NCI-H526 treated with DMSO at 0.1 percent for 48 hours (cell line): ENCODE measurements at places on chromosomes 4 and X.
A peak's percentile ranks its signal among the peaks of the same experiment; 100 is the strongest.

DNA sequence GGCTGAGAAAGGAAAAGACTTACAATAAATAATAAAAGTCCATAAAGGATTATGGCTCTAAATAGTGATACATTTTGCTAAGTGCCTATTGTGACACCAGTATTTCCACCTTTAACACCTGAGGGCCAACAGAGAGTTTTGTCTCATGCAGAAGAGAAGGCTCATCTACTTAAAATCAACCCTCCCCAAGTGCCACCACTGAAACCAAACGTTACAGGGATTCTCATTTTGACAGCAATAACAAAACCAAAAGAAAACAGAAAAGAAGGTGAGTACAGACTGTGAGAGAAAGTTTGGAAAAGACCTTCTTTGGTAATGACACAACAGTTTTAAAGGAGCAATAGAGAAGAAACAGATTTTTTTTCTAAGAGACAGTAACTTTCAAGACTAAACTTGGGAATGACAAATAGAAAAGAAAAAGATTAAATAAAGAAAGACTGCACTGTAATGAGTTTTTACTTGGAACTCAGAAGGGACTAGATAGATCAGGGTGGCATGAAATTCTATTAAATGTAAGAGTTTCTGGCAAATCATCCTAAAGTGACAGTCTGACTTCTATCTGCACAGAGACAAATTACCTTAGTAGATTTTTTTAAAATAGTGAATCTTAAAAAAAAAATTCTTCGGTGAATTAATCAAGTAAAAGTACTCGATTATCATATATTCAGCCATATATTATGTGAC is 109.7 kb downstream of the ZNF827 start:
- DNase-seq: no peak

DNA sequence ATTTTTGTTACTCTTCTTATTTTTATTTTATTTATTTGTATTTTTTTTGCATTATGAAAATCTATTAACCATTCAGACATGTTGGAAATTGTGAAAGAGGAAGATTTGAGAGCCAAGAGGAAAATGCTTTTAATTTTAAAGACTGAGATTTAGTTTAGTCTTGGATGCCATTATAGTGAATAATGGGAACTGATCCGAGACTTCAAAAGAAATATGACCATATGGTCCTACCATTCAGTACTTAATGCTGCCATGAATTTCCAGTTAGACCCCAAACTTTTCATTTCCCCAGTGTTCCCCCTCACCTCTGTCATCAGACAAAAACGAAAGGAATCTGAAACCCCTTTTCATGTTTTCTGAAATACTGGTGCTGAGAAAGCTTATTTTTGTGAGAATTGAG is 95.5 kb downstream of the TENM3 start:
- DNase-seq: no peak

GRCh38 chr4:169404960-169405359 is 134.2 kb upstream of the SH3RF1 start:
- DNase-seq: no peak

GRCh38 chrX:40383969-40384368 is 196.8 kb upstream of the ATP6AP2 start:
- no peak for DNase-seq

- DNase-seq: no peak
Observed at GRCh38 chr4:124694946-124695598, 17.5 kb downstream of the ANKRD50 start.

DNA sequence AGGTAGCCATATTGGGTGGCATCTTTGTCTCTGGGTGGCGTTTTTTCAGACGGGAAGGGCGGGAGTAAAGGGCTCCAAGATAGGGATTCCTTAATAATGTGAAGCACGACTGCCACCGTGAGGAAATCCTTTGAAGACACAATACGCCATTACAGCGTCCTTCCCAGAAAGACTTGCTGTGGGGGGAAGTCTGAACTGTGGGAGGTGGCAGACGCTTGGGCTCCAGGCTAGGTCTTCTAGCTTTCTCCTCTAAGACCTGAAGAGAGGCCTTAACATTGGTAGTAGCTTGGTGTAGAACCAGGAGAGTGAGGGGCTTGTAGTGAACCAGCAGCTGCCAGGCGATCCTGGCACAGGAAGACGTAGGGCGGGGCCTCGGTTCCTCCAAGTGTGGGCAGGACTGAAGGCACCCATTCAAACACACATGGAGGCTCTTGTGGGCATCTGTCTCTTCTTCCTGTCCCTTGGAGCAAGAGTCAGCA is 197.3 kb downstream of the OR13H1 start:
- DNase-seq: no peak

- DNase-seq: no peak
Observed at GRCh38 chr4:81197864-81198524, 17.0 kb downstream of the PRKG2 start.

GRCh38 chrX:47180346-47180745 is 13.3 kb upstream of the UBA1 start:
- DNase-seq: no peak

DNA sequence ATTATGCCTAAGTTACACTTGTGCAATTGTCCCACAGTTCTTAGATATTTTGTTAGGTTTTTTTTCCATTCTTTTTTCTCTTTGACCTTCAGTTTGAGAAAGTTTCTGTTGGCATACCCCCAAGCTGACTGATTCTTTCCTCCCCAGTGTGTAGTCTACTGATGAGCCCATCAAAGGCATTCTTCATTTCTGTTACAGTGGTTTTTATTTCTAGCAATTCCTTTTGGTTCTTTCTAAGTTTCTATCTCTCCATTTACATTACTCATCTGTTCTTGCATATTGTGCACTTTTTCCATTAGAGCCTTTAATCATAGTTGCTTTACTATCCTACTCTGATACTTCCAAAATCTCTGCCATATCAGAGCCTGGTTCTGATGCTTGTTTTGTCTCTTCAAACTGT is 31.9 kb downstream of the CASP6 start:
- DNase-seq: no peak

DNA sequence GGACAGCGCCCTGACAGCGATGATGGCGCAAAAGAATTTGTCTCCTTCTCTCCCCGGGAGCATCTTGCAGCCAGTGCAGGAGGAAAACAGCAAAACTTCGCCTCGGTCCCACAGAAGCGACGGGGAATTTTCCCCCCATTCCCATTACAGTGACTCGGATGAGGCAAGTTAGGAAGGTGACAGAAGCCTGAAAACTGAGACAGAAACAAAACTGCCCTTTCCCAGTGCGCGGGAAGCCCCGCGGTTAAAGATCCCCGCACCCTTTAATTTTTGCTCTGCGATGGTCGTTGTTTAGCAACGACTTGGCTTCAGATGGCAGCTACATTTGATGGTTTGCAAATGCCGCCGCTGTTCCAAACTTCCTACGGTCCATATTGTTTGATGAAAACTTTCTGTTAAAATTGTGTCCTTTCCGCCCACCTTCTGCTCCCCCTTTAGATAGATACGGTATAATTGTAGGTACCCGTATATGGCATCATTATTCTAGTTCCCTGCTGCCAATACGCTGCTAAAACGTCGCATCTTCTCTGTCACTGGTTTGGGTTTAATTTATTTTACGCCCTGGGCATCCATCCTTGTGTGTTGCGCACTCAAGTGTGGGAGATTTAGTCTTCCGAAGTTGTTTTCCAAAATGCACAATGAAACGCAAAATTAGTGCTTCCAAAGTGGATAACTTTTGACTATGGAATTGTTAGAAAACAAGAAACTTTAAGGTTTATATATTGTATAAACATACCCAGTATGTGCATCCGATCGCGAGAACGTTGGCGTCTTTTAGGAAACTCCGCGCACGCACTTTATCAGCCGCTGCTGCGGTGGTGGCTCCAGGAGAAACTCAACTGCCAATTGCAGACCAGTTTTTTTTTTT is 1.5 kb downstream of the ATOH1 start:
- DNase-seq: no peak

GRCh38 chr4:5863461-5864113 is 29.3 kb downstream of the CRMP1 start:
- DNase-seq: no peak

- DNase-seq: no peak
Observed at GRCh38 chrX:118347131-118347530, 1.2 kb downstream of the WDR44 start.

GRCh38 chrX:150197388-150197787 is 165.7 kb upstream of the MAMLD1 start:
- DNase-seq: no peak

DNA sequence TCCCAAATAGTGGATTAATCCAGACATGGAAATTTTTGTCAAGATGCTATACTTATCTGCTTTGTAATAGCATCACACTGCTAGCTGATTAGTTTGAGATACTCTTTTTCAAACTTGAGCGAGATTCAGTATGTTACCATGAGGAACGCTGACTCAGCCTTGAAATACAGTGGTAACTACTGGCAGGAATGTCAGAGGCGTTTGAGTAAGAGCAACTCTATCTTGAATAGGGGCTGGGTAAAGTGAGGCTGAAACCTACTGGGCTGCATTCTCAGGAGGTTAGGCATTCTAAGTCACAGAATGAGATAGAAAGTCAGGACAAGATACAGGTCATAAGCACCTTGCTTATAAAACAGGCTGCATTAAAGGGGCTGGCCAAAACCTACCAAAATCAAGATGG is 2519.6 kb downstream of the ARAP2 start:
- no peak for DNase-seq

DNA sequence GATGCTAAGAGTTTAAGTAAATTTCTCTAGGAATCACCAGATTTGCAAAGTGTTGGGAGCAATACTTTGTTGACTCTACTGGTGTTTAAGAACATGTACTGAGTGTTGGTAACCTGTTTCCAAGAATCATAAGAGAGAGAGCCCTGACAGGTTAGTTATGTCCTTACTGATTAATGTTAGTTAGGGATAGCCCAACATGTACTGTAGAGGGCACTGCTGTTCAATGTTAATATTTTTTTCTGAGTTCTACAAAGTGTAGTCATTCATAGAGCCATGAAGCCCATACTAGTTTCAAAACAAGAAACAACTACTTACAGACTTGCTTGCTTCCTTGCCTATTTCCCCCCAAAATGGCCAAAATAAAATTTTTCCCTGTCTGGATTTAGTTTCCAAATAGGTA is 11.9 kb downstream of the TMPRSS11D start:
- peak; percentile 28 for DNase-seq
